EH (cell line): ENCODE measurements at places on chromosomes 11 and 22.

- no peak for DNase-seq
These were observed 50.9 kb upstream of the ME3 start for GRCh38 chr11:86723281-86723680.

DNA sequence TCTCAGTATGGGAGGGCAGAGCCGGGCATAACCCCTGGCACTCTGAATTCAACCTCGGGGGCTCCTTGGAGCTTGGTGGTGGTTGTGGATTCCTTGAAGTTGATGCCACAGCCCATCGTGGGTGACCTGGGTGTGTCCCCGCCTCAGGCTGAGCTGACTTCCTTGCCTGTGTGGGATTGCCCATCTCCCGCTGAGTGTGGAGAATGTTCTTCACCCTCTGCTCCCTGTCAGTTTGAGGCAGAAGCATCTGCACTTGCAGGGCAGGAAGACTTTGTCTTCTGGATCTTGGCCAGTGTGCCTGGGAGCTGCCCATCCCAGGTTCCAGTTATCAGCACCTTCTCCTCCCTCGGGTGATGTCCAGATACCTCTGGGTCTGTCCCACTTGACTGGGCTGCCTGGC lies 25.3 kb downstream of the CD82 start:
- DNase-seq, result peak; percentile 23

DNA sequence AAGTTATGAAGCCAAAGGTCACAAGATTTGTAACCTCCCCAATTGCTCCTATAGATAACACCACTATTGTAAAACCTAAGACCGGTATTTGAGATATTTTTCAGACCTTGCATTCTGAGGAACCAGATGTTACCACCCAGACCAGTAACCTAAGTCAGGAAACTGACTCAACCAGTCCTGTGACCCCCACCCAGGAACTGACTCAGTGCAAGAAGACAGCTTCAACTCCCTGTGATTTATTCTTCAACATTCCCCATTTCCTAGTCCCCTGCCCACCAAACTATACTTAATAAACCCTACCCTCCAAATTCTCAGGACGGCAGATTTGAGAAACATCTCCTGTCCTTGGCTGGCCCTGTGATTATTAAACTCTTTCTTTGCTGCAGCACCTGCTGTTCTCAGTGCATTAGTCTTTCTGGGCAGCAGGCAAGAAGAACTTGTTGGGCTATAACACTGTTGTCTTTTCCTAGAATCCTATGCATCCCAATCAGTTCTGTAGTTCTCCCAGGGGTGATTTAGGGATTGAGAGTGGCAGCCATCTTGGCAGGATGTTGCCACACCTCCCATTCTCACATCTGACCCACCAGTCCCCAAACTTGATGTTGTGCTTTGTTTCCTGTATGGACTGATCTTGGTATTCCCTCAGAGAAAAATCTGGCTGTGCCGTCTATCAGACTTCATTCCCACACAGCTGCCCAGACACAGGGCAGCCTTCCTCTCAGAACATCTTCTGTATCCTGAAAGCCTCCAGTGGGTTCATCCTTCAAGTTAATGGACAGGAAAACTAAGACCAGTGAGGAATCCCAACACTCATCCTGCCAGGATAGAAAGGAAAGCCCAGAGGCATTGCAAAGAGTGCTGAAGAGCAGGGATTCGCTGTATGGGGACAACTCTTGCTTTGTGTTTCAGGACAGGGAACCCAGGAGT lies 104.0 kb downstream of the PDE2A start:
- DNase-seq, result peak; percentile 75

DNA sequence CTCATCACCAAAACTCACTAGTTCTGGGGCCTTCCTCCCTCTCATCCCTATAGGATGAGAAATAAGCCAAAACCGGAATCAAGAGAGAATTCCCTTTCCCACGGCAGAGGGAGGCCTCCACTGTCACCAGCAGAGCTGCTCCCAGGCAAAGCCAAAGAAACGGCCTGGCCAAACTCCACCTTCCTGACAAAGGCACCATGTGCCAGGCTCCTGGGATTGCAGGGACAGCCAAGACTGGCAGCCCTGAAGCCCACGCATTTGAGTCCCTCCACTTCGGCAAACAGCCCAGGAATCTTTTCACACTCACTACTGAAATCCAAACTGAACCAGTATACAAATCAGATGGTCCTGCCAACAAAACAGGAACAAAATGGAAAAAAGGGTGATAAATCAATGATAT lies 6.1 kb downstream of the SMCO4 start:
- DNase-seq, result no peak

GRCh38 chr22:45090497-45090910 lies 73.2 kb upstream of the NUP50 start:
- peak; percentile 58 for DNase-seq

GRCh38 chr11:83521647-83522596 lies 235.8 kb upstream of the CCDC90B start:
- peak; percentile 39 for DNase-seq

GRCh38 chr11:7487360-7487759 lies 2.1 kb downstream of the OLFML1 start:
- no peak for DNase-seq

- DNase-seq, result peak; percentile 68
These were observed 18.6 kb upstream of the FOLR1 start for GRCh38 chr11:72173291-72173690.

- no peak for DNase-seq
These were observed 83.9 kb upstream of the MTNR1B start for GRCh38 chr11:92885600-92885999.

- no peak for DNase-seq
These were observed 278.4 kb upstream of the ZC3H12C start for GRCh38 chr11:109814824-109815223.

- DNase-seq, result no peak
These were observed 50.3 kb upstream of the MYEOV start for GRCh38 chr11:69243496-69244200.

DNA sequence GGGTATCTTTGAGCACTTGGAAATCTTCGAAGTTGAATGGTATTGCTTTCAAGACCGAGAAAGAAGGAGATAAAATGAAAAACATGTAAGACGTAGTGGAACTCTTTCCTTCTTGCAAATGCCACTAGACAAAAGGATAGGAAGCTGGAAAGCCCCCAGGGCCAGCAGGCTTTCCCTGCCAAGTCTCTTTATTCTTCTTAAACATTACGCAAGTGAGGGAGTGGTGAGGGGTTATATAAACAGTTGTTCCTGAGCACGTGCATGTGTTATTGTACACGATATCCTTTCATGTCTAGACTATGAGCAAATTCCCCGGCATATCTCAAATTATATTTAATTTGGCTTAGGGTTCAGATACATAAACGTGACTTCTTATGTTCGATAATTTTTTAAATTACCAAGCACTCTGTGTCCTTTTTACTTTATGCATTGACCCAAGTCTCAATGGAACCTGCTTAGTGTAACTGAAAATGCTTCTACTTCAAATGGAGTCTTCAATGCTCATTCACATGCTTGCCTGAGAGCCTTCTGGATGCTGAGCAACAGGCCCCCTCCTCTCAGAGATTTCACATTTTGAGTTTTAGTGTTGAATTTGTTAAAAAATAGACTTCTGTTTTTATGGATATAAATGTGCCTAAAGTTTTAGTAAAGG lies 59.0 kb downstream of the PPP2R1B start:
- peak; percentile 74 for DNase-seq

- no peak for DNase-seq
These were observed 625.1 kb upstream of the ANO5 start for GRCh38 chr11:21567645-21568290.

- DNase-seq, result peak; percentile 33
These were observed 238.0 kb upstream of the DDI1 start for GRCh38 chr11:103798446-103798845.

- DNase-seq, result no peak
These were observed 6.1 kb downstream of the RHOD start for GRCh38 chr11:67062526-67063373.

- no peak for DNase-seq
These were observed 3.1 kb downstream of the AP1B1 start for GRCh38 chr22:29385151-29385704.

GRCh38 chr11:17410606-17411379 lies 22.3 kb upstream of the KCNJ11 start:
- no peak for DNase-seq

GRCh38 chr11:46161201-46161600 lies 39.9 kb upstream of the PHF21A start:
- DNase-seq, result no peak

DNA sequence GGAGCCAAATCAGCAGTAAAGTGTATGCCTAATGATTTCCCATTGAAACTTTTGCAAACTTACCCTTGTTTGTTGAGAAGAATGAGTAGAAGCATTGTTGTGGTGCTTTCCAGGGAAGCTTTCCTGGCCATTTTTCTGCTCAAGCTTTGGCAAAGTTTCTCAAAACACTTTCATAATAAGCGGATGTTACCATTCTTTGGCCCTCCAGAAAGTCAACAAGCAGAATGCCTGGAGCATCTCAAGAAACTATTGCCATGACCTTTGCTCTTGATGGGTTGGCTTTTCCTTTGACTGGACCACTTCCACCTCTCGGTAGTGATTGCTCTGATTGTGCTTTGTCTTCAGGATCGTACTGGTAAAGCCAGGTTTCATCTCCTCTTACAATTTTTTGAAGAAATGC lies 10.7 kb downstream of the PIWIL4 start:
- DNase-seq, result no peak

GRCh38 chr11:104916442-104916841 lies 18.2 kb upstream of the CASP12 start:
- peak; percentile 34 for DNase-seq

DNA sequence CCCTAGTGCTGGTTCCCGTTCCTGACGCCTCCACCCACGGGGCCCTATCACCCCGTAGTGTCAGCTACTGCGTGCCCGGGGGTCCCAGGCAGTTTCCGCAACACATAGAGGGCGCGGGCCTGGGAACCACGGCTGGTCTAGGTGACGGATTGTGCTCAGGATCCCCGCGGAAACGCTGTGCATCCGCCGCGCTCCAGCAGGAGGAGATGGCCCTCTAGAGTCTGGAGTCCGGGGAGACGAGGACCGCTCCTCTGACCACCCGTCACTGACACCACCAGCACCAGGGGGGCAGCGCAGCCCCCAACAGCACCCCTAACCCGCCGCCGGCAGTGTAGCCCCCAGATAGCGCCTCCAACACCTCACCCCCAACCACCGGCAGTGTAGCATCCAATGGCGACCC lies 4.4 kb upstream of the RFPL3 start:
- no peak for DNase-seq

GRCh38 chr11:100152766-100153165 lies 534.3 kb upstream of the ARHGAP42 start:
- no peak for DNase-seq

- no peak for DNase-seq
These were observed 21.8 kb upstream of the UPK3A start for GRCh38 chr22:45262931-45263462.

GRCh38 chr11:32434356-32435151 lies 785 bp downstream of the WT1 start:
- DNase-seq, result no peak

GRCh38 chr22:49573109-49573765 lies 254.4 kb downstream of the BRD1 start:
- no peak for DNase-seq

- DNase-seq, result no peak
These were observed 6.1 kb upstream of the ASCL2 start for GRCh38 chr11:2276280-2277007.

- no peak for DNase-seq
These were observed 47.3 kb upstream of the WNT7B start for GRCh38 chr22:46024136-46024840.

GRCh38 chr11:1293619-1294015 lies 15.8 kb downstream of the TOLLIP start:
- DNase-seq, result peak; percentile 19

GRCh38 chr11:64248578-64248977 lies 1.8 kb upstream of the PPP1R14B start:
- no peak for DNase-seq
